Activated CD4-positive, alpha-beta T cell treated with anti-CD3 and anti-CD28 coated beads, Interleukin-2, amount 50 U/mL, for 1 hour (primary cell): ENCODE measurements at places on chromosomes 7 and 10.

GRCh38 chr7:74429153-74429747 lies 24.5 kb upstream of the GTF2IRD1 start:
- DNase-seq, result no peak

GRCh38 chr10:94155722-94156271 lies 162.1 kb downstream of the PLCE1 start:
- no peak for DNase-seq

- no peak for DNase-seq
These were observed 529.1 kb downstream of the TCERG1L start for GRCh38 chr10:130782467-130782866.

DNA sequence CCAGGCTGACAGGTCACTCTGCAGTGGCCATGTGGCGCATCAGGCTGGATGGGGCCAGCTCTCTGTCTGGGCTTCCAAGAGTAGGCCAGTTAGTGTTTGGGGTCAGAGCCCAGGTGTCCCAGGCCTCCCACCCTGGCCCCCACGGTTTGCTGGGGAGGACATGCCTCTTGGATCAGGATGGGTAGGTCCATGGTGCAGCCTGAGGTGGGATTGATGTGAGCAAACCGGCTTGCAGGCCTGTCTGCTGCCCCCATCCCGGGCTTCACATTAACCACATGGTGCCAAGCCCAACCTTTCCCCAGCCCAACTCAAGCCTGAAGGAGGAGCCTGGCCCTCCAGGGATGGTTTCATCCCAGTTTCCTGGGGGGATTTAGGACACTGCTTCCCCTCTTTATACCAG lies 39.2 kb downstream of the LDB3 start:
- DNase-seq, result no peak

DNA sequence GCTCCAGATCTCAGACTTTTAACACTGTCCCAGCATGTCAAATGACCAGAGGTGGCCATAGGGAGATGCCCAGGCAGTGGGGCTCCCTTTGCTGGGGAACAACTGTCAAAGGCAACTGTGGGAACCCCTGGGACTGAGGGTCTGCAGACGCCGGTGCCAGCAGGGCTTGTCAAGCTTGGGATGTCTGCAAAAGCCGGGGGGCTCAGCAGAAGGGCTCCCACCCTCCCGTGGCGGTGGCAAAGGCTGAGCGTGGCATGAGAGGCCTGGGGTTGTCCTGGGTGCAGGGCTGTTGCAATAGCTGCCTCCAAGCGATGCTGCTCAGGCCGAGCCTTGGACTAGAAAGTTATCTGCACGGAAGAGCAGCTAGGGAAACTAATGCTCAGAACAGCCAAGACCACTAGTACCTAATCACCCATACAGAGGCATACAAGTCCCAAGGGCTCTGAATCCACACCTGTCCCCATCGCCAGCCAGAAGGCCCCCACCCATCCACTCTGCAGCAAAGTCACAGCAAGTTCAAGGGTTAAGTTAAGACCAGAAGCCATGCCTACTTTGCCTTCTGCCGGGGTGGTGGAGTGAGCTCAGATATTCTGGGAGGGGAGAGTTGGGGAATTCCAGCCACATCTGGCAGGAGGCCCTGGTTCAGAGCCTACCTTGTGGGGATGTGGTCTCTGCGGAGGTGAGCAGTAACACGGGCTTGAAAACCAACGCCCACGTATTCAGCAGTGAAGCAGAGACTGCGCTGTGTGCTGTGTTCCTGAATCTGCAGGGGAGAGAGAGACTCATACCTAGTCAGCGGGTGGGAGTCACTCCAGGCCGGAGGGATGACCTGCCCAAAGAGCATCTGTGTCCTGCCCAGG lies 4.6 kb downstream of the SH2B2 start:
- no peak for DNase-seq

DNA sequence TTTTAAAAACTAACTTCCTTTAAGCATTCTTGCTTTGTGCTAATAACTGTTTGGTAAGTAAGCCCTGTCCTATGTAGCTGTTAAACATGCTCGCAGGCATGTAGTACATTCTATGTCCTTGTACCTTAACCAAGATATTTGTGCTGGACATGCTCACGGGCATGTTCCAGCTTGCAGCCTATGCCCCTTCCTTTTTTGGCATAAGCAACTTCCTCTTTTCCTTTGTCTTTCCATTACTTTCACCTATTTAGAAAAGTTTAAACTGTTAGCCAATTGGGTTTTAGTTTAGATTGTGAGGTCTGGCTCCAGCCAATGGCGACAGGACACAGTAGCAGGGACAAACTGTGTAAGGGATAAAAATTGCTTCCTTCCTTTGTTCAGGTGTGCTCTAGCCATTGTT lies 14.4 kb upstream of the APBB1IP start:
- no peak for DNase-seq

GRCh38 chr10:133165556-133166503 lies 5.8 kb downstream of the KNDC1 start:
- no peak for DNase-seq

- no peak for DNase-seq
These were observed 152.5 kb upstream of the ZNF32 start for GRCh38 chr10:43801140-43801539.

DNA sequence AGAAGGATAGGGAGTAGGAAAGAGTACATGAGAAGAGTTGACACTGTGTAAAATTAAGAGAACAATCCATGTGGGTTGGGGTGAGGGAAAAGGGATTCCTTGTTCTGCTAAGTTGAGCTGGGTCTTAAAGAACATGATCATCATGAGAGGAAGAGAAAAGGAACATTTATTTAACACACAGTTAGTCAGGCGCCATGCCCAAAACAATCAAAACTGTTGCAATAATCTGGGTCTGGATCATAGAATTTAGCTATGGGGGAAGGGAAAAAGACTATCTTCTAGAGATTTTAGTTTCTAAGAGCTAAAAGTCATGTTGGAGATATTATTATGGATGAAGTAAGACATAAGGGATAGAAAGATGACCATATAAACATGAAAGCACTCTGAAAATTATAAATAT lies 178.9 kb downstream of the SEM1 start:
- DNase-seq, result no peak

- DNase-seq, result no peak
These were observed 200.6 kb downstream of the DIP2C start for GRCh38 chr10:488933-489215.

DNA sequence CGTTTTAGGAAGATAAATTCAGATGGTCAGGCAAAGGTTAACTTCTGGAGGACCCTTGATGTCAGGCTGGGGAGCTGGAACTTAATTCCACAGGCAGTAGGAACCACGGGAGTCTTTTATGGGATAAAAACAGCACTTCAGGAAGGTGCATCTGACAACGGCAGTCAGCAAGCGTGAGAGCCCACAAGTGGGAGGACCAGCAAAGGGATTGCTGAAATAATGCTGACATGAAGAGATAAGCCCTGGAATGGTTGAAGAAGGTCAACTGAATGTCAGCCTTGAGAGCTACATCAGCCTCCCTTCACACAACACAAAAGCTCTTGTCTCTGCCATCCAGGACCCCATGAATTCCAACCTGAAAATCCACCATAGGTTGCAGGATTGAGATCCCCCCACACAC lies 138.8 kb downstream of the SORCS1 start:
- DNase-seq, result no peak

DNA sequence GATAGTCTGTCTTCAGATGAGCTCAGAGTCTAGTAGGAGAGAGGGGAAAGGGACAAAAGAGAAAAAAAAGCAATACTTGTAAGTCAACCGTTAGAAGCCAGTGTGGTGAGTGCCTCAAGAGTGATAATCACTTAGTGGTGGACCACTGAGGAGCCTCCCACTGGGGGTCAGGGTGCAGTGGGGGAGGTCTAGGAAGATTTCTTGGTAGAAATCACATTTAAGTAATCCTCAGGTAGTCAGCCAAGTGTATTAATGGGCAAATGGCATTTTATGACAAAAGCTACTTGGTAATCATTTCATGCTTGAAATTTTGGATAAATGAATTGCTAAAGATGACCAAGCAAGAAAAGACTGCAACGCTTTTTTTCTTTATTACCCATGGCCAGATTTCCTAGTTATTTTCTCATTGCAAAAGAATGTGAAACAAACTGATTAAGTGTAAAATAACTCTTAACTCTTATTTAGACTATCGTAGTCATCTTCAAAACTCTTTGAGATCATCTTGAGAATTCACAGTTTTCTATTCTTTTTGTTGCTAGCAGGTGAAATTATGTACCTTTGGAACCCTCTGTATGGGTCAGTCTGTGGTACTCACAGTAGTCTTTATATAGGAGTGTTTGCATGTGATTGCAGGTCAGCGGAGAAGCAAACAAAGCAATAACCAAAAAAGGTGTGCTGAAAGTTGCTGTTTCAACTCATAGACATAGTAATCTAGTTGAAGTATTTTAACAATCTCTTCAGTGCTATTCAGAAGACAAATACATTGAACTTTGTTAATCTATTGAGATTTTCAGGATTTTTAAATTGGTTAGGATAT lies 63.9 kb downstream of the PPP1R9A start:
- no peak for DNase-seq

DNA sequence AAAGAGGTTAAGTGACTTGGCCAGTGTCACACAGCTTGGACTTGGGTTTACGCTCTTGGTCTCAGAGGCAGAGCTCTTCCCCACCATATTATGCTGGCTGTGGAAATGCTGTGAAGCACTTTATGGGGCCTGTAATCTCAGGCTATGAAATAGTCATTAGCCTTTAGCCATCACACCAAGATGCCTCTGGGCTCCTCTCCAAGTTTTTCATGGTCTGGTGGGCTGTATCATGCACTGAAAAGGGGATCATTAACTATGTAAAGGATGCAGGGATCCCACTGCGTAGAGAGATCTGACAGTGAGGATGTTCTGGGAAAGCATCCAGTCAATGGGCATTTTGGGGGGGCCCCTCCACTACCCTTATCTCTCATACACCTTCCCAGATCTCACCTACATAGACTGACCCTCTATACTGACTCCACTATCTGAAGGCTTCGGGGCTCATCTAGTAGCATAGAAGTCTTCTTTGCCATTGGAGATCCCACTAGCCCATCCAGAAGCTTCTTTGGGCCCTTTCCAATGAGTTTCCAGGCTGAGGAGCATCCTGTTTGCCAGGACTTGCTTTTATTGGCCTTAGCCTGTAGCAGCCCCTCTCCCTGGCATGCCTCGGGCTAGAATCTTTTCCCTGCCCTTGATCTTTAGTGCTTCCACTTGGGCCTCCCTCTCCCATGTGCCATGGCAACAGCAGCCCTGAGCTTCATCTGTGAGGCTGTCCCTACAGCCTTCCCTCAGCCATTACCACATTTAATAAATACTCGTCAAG lies 19.6 kb downstream of the FRMPD2 start:
- DNase-seq, result no peak

DNA sequence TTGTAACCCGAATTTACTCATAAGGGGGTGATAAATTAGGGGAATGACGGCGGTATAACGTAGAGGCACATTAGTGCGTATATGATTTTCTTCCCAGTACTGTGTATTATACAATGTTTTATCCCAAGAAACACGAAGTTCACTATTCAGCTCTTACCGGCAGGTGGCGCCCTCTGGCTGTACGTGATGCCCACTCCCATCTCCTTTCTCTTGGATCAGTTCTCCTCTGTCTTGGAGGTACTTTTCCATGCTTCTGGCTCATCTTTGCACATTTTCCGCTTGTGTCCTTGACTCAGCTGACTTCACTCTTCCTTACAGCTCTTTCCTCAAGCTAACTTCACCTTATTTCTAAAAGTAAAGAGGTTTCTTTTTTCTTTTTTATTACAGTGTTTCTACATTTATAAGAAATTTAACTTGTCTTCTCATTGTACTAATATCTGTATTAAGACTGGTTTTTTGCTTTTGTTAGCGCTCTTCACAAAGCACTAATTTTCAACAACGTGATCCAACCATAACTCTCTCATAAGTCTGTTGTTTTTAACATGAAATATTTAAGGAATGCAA lies 21.3 kb downstream of the TMEM176B start:
- DNase-seq, result peak; percentile 76

- DNase-seq, result no peak
These were observed 31.6 kb downstream of the ABCB5 start for GRCh38 chr7:20647036-20647435.

DNA sequence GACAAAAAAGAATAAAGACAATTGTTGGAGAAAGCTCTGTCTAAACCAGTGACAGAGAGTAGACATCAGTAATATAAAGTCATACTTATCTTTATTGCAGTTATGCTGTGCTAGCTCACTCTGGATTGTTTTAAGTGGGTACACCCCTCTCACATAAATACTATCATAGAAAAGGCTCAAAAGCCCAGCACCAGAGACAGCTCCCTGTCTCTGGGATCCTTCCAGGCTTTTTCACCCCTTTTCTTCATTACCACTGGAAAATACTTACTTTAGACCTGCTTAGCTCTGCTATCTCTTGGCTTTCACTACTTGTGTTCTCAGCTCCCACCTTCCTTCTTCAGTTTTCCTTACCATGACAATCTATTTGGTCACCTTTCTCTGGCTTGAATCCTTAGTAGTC lies 259.1 kb upstream of the MINDY3 start:
- no peak for DNase-seq

GRCh38 chr10:29064680-29065079 lies 224.2 kb upstream of the LYZL1 start:
- no peak for DNase-seq

- DNase-seq, result no peak
These were observed 4.5 kb downstream of the DMTF1 start for GRCh38 chr7:87156709-87157108.

- no peak for DNase-seq
These were observed 75.4 kb downstream of the MPLKIP start for GRCh38 chr7:40059057-40059456.

GRCh38 chr7:1073142-1073977 lies 14.6 kb upstream of the GPER1 start:
- DNase-seq, result no peak

DNA sequence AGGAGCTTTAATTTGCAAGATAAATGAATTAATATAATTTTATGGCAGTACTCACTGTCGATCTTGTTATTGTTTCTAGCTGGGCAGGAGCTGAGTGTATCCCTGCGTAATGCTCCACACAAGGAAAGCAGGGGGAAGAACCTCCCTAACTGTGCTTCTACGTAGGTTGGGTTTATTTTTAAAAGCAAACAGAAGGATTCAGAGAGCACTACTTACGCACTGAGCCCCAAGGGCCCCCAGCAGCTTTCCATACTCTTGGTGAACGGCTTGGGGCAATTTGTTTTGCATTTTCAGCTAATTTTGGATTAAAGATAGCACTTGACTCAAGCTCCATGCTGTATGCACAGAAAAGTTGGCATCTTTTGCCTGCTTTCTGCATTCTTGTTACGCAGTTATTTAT lies 9.6 kb downstream of the DUSP5 start:
- DNase-seq, result no peak

GRCh38 chr7:7695111-7695817 lies 23.1 kb downstream of the RPA3 start:
- no peak for DNase-seq

- DNase-seq, result no peak
These were observed 195.4 kb downstream of the MAD1L1 start for GRCh38 chr7:2037301-2037807.

- no peak for DNase-seq
These were observed 111.3 kb downstream of the ST8SIA6 start for GRCh38 chr10:17343118-17343517.

DNA sequence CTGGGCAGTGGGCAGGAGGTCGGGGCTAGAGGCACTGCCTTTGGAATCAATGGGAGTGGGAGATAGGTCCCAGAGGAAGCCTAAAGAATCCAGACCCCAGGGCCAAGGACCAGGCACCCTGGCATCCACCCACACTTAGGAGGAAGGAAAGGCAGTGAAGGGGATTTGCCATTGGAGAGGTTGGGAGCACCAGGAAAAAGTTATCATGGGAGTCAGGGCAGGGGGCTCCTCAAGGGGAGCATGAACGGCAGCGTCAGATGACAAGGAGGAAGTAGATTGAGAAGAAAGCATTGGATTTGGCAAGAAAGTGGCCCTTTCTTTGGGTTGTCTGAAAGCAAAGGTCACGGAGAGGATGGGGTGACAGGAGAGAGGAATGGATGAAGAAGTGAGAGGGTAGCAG lies 142.8 kb downstream of the ADAM12 start:
- no peak for DNase-seq
